Fibroblast of the aortic adventitia (primary cell): ENCODE measurements at places on chromosomes 13 and 19. TPM values are rescaled to one million over a fixed set of nuclear protein-coding genes. Genes with fewer than 3 reads are reported as not detected.

RNF113B gene
- not detected in 2 replicates for total RNA-seq

KLF5 gene
- 0.98 and 4.5 TPM in 2 replicates for total RNA-seq

DMKN gene
- 11.4 and 63.0 TPM in 2 replicates for total RNA-seq

JUND gene
- 61.9 and 85.6 TPM in 2 replicates for total RNA-seq

LGALS7 gene
- total RNA-seq, result 0.72 TPM in 1 of 2 replicates, not detected in the other

C13orf42 gene
- total RNA-seq, result not detected in 2 replicates

C19orf18 gene
- 0.49 TPM in 1 of 2 replicates, not detected in the other for total RNA-seq

CAMSAP3 gene
- not detected in 2 replicates for total RNA-seq

RNF17 gene
- not detected in 2 replicates for total RNA-seq

OVOL3 gene
- not detected in 2 replicates for total RNA-seq

CNFN gene
- total RNA-seq, result not detected in 2 replicates

WDR88 gene
- total RNA-seq, result not detected in 2 replicates

CLEC17A gene
- 0.09 TPM in 1 of 2 replicates, not detected in the other for total RNA-seq

PLK5 gene
- total RNA-seq, result not detected in 2 replicates

EFNA2 gene
- total RNA-seq, result not detected in 2 replicates

RHPN2 gene
- 0.90 and 2.3 TPM in 2 replicates for total RNA-seq

U2AF2 gene
- total RNA-seq, result 69.5 and 71.4 TPM in 2 replicates

PNMA8B gene
- total RNA-seq, result 1.6 and 6.3 TPM in 2 replicates

CEACAM20 gene
- not detected in 2 replicates for total RNA-seq

CEACAM4 gene
- total RNA-seq, result not detected in 2 replicates

ZNF850 gene
- 3.0 and 5.4 TPM in 2 replicates for total RNA-seq

EPSTI1 gene
- 2.0 and 15.7 TPM in 2 replicates for total RNA-seq

ZNF565 gene
- 7.0 and 7.6 TPM in 2 replicates for total RNA-seq

PTGER1 gene
- total RNA-seq, result 1.9 and 3.4 TPM in 2 replicates

IGSF23 gene
- total RNA-seq, result not detected in 2 replicates
